ENCODE measurements at places on chromosomes 13 and 19. TPM values are rescaled to one million over a fixed set of nuclear protein-coding genes. Genes with fewer than 3 reads are reported as not detected.

DNA sequence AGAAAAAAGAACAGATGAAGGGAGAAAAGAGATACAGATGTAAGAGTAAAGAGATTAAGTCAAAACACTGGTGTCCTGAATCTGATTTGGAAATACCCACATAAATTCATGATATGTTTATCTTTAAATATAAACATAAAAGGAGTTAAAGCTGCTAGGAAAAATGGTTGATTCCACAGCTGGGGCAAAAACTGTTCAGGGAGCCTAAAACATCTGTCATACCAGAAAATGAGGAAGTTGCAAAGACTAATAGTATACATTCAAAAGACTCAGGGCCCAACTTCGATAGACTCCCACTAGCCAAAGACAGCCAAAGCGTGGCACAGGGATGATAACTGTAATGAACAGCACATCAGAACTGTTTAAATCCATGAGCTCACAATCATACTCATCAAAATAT is 62.0 kb downstream of the ABCC4 start:
- H3K4me3 ChIP-seq, result no peak overlapping the region
- no peak for DNase-seq
- H3K27ac ChIP-seq, result no peak overlapping the region
- H3K27me3 ChIP-seq, result no peaks in the 10 kb centered on the region

- peaks cover 22% of the 10 kb centered on the region for H3K4me1 ChIP-seq
- no peaks in the 10 kb centered on the region for H3K36me3 ChIP-seq
- no peak overlapping the region for H3K4me3 ChIP-seq
- H3K27ac ChIP-seq, result peak overlapping the region; percentile 42
- no peaks in the 10 kb centered on the region for H3K27me3 ChIP-seq
Observed at GRCh38 chr13:101398191-101398590, 18.1 kb downstream of the NALCN start.

VWA8 gene
- 10.0 TPM for total RNA-seq

DNA sequence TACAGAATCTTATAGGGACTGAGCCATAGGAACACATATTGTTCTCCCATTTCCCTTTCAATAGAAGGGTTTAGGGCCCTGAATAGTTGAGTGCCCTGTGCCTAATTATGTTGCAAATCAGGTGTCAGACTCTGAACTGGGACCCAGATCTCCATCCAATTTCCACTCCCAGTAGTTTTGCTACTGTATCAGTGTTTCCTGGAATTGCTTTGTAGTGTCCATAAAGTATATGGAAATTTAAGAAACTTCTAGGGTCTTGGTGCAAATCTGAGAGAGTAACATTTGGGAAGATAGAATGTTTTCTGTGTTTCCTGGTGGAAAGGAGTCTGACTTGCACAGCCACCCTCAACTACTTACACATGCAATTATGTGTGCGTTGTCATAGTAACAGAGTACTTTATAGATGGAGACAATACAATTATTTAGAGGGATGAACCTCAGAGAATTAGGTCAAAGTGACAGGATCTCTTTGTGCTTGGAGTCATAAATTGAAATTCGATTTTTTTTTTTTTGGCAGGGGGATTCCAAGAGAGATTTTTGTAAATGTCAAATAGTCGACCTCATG is 646 bp upstream of the SLC10A2 start:
- H3K36me3 ChIP-seq, result no peaks in the 10 kb centered on the region
- no peak overlapping the region for H3K27ac ChIP-seq
- no peak for DNase-seq

GRCh38 chr19:5006201-5006600 is 37.3 kb downstream of the KDM4B start:
- no peak overlapping the region for H3K4me3 ChIP-seq
- peak; percentile 45 for DNase-seq
- no peaks in the 10 kb centered on the region for H3K36me3 ChIP-seq
- H3K27ac ChIP-seq, result no peak overlapping the region
- peaks cover 18% of the 10 kb centered on the region for H3K4me1 ChIP-seq

CGB7 gene
- total RNA-seq, result 0.04 TPM

DNA sequence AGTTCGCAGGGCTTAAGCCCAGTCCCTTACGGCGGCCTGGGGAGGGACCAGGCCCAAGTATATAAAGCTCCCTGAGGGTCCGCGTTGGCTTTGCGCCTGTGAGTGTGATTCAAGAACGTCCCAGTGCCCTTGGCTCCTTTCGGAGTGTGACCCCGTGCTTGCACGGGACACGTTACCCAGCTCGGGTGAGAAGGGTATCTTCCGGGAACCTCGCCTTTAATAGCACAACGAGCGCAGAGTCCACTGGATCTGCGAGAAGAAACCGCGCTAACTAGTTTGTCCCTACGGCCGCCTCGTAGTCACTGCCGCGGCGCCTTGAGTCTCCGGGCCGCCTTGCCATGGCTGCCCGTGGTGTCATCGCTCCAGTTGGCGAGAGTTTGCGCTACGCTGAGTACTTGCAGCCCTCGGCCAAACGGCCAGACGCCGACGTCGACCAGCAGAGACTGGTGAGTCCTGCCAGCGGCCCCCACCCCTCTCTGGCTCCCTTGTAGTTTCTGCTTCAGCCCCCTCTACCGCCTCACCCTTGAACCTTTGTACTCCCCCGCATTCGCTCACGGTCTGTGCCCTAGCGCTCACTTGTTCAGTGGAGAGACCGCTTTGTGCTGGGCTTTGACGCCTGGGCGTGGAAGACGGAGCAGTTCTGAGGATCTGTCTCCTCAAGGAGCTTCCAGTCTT is at the start of gene DNAJC15:
TSS of gene DNAJC15 (plus strand) at position 298 of the 675 bp plus-strand sequence. CDS start at position 339, 41 bp downstream.
- H3K4me3 ChIP-seq, result peak within 1 kb of the TSS; percentile 76
- peak within 1 kb of the TSS; percentile 30 for H3K27ac ChIP-seq
- DNase-seq, result peak; percentile 58

DNA sequence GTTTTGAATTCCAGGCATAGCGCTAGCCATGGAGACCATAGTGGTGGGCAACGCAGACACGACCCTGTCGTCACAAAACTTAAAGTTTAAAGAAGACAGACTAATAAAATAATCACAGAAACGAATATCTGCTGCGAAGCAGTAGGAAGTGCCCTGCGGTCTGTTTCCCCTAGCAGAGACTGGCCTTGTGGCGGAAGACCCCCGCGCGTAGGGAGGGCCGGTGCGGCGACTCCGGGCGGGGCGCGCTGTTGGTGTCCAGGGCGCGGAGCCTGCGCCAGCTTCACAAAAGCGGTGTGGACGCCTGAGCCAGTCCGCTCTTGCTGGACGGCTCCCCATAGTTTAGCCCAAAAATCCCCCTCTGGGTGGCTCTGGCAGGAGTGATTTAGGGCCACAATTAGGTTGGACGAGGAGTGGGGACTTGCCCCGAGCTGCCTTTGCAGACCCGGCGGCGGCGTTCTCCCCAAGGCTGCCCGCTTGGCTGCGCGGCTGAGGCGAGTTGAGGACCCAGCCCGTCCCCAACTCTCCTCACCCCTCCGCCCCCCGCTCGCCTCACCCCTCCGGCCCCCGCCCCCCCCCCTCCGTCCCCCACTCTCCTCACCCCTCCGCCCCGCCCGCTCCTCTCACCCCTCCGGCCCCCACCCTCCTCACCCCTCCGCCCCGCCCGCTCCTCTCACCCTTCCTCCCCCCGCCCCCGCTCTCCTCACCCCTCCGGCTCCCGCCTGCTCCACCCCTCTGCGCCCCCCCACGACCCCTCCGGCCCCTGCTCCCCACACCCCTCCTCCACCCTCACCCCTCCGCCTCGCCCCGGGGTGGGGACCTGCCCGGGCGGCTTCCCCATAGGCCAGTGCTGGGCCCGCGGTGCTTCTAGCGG is 14.2 kb upstream of the LATS2 start:
- no peaks in the 10 kb centered on the region for H3K36me3 ChIP-seq
- no peak overlapping the region for H3K27ac ChIP-seq
- no peak for DNase-seq
- no peaks in the 10 kb centered on the region for H3K27me3 ChIP-seq

- DNase-seq, result no peak
- no peak overlapping the region for H3K27ac ChIP-seq
- H3K4me1 ChIP-seq, result no peaks in the 10 kb centered on the region
- no peak overlapping the region for H3K4me3 ChIP-seq
- H3K27me3 ChIP-seq, result no peaks in the 10 kb centered on the region
Observed at GRCh38 chr19:21580101-21580500, 74.7 kb downstream of the ZNF429 start.

DNA sequence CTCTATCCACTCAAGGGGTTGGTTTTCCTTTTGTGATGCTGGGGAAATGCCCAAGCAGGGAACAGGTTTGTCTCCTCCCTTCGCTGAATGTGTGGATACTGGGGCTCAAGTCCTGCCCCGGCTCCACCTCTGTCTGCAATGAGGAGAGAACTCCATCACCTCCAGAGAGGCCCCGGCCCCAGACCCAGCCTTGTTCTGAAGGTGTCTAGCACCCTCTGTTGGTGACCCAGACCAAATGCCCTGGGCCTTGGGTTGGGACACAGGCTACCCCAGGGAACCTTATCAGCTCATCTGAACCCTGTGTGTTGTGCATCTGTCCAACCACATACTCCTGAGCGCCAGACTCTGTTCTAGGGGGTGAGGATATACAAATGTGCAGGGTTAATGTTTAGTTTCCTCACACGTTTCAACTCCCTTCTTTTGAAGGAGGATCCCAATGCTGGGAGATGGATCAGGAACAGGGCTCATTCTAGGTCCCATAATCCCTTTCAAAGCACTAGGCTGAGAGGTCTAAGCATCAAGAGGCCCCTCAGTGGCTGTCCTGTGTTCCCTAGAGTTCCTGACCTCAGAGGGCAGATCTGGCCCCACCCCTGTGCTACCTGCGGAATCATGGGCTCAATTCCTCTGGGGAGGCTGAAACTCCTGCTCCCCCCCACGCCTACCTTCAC is 112.5 kb upstream of the SLC7A1 start:
- H3K4me3 ChIP-seq, result no peak overlapping the region
- DNase-seq, result peak; percentile 49
- H3K27me3 ChIP-seq, result peaks cover 60% of the 10 kb centered on the region
- H3K27ac ChIP-seq, result no peak overlapping the region

DNA sequence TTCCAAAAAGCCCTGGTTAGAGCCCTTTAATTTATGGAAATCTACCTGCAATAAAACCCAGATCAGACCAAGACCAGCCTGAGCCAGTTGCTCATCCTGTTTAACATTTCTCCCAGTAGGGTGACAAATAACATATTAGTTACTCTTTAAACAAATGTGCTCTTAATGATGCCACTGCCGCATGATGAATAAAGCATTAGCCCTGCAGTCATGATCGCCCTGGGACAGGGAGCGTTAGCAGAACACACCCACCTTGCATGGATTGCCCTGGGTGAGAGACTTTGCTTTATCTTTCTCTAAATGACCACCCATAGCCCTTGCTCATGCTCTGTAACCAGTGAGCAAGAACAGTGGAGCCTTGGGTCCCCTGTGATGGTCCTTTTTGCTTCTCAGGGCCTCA is 362.4 kb downstream of the ENOX1 start:
- no peak overlapping the region for H3K27ac ChIP-seq
- DNase-seq, result no peak
- no peak overlapping the region for H3K4me3 ChIP-seq
- no peaks in the 10 kb centered on the region for H3K36me3 ChIP-seq

DNA sequence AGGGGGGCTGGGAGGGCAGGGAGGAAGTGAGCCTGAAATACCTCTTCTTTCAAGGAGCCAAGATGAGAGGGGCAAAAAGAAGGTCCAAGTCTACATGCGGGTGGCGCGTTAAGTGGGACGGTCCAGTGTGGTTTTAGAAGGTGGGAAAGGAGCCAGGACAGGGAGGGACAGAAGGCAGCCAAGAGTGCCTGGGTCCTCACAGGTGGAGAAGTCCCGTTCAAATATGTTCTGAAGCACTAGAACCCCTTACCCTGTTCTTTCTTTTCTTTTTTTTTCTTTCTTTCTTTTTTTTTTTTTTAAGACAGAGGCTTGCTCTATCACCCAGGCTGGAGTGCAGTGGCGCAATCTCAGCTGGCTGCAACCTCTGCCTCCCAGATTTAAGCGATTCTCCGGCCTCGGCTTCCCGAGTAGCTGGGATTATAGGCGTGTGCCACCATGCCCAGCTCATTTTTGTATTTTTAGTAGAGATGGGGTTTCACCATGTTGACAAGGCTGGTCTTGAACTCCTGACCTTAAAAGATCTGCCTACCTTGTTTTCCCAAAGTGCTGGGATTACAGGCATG is 7.4 kb downstream of the CAMSAP3 start:
- no peak for DNase-seq
- no peaks in the 10 kb centered on the region for H3K27me3 ChIP-seq

OR1M1 gene
- not detected for total RNA-seq

All from PC-3 (cell line).